Activated T-helper 1 cell treated with anti-CD3 and anti-CD28 coated beads, Interleukin-12 subunit alpha, Interleukin-12 subunit beta, Interleukin-2, Interleukin-4 antibody, amounts not matched to agents 30 ng/mL and 10 ng/mL and 1 ng/mL, durations not matched to agents 14 hours and 24 hours and 36 hours (primary cell): ENCODE measurements at places on chromosomes 7 and 10.

- DNase-seq = no peak
- no peaks in the 10 kb centered on the region for H3K27me3 ChIP-seq
- H3K4me1 ChIP-seq = no peaks in the 10 kb centered on the region
Measured at GRCh38 chr7:88437132-88437531, 130.4 kb upstream of the STEAP4 start.

- H3K36me3 ChIP-seq = peaks cover 17% of the 10 kb centered on the region
- H3K4me1 ChIP-seq = peaks cover 26% of the 10 kb centered on the region
- H3K27me3 ChIP-seq = no peaks in the 10 kb centered on the region
- H3K4me3 ChIP-seq = no peak overlapping the region
- no peak overlapping the region for H3K27ac ChIP-seq
- no peak for DNase-seq
Measured at GRCh38 chr10:118034791-118035261, 11.9 kb downstream of the RAB11FIP2 start.

DNA sequence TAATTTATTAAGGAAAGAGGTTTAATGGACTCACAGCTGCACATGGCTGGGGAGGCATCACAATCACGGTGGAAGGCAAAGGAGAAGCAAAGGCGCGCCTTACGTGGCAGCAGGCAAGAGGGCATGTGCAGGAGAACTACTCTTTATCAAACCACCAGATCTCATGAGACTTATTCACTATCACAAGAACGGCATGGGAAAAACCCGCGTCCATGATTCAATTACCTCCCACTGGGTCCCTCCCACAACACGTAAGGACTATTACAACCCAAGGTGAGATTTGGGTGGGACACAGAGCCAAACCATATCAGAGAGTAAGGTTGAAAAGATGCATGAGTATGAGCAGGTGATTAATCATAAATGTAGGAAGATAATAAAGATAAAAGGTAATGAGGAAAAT lies 3.2 kb upstream of the JCAD start:
- no peak for DNase-seq
- H3K36me3 ChIP-seq = no peaks in the 10 kb centered on the region
- H3K27me3 ChIP-seq = peaks cover 59% of the 10 kb centered on the region
- peaks cover 6% of the 10 kb centered on the region for H3K4me1 ChIP-seq
- H3K4me3 ChIP-seq = no peak overlapping the region

DNA sequence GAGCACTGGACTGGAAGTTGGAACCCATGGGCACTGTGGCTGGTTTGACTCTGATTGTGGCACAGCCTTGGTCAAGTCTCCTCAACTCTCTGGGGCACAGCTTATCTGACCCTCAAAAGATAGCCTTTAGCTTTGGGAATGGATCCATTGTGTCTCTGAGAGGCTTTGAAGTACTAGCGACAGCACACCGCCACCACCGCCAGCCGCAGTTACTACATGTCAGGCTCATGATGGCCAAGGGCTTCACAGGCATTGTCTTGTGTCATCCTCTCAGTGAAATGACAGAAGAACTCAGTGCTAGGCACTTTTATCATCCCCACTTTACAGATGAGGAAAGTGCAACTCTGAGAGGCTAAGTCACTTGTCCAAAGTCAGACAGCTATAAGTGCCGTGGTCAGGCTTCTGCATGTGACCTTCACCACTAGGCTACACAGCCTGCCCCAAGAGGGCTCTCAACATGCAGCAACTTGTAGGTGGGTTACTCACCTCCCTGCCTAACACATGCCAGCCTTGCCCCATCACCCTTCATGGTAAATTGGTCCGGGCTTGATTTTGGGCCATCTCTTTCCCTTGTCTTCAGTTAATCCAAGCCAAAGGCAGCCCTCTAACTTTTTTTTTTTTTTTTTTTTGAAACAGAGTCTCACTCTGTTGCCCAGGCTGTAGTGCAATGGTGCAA lies 44.1 kb downstream of the C10orf105 start:
- DNase-seq = no peak
- peaks cover 10% of the 10 kb centered on the region for H3K27me3 ChIP-seq
- no peaks in the 10 kb centered on the region for H3K4me1 ChIP-seq
- H3K4me3 ChIP-seq = no peak overlapping the region
- H3K36me3 ChIP-seq = no peaks in the 10 kb centered on the region

- peaks cover 2% of the 10 kb centered on the region for H3K36me3 ChIP-seq
- no peak for DNase-seq
- H3K27me3 ChIP-seq = peaks cover 19% of the 10 kb centered on the region
- no peak overlapping the region for H3K4me3 ChIP-seq
- H3K27ac ChIP-seq = no peak overlapping the region
Measured at GRCh38 chr7:157537056-157537455, 200.3 kb downstream of the DNAJB6 start.

GRCh38 chr7:118005026-118005425 lies 131.8 kb upstream of the CTTNBP2 start:
- no peak overlapping the region for H3K27ac ChIP-seq
- no peaks in the 10 kb centered on the region for H3K36me3 ChIP-seq
- no peak overlapping the region for H3K4me3 ChIP-seq
- no peak for DNase-seq

- H3K4me1 ChIP-seq = no peaks in the 10 kb centered on the region
- no peaks in the 10 kb centered on the region for H3K27me3 ChIP-seq
- H3K36me3 ChIP-seq = no peaks in the 10 kb centered on the region
- no peak for DNase-seq
- H3K4me3 ChIP-seq = no peak overlapping the region
Measured at GRCh38 chr10:109668154-109668665, 255.1 kb downstream of the XPNPEP1 start.

- peaks cover 17% of the 10 kb centered on the region for H3K36me3 ChIP-seq
- peak overlapping the region; percentile 67 for H3K27ac ChIP-seq
- no peaks in the 10 kb centered on the region for H3K27me3 ChIP-seq
- peak overlapping the region; percentile 19 for H3K4me3 ChIP-seq
- H3K4me1 ChIP-seq = peaks cover 32% of the 10 kb centered on the region
Measured at GRCh38 chr7:157477550-157478212, 140.9 kb downstream of the DNAJB6 start.

DNA sequence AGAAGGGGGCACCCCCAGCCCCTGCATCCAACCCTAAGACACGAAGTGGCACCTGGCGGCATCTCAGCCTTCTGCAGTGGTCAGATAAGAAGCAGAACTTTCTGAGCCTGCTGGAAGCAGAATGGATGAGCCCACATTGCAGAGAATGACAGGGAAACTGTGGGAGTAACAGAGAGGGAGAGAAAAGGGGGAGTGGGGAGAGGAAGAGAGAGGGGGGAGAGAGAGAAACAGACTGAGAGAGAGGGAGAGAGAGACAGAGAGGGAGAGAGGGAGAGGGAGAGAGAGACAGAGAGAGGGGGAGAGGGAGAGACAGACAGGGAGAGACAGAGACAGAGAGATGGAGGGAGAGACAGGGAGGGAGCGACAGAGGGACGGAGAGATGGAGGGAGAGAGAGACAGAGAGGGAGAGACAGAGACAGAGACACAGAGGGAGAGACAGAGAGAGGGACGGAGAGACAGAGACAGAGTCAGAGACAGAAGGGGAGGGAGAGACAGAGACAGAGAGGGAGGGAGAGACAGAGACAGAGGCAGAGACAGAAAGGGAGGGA lies 35.9 kb downstream of the MICALL2 start:
- DNase-seq = no peak
- no peak overlapping the region for H3K27ac ChIP-seq
- H3K36me3 ChIP-seq = no peaks in the 10 kb centered on the region
- no peak overlapping the region for H3K4me3 ChIP-seq
- H3K4me1 ChIP-seq = peaks cover 3% of the 10 kb centered on the region
- H3K27me3 ChIP-seq = peaks cover 14% of the 10 kb centered on the region

GRCh38 chr10:71771821-71772617 lies 1.3 kb downstream of the VSIR start:
- no peaks in the 10 kb centered on the region for H3K27me3 ChIP-seq
- peaks cover 21% of the 10 kb centered on the region for H3K36me3 ChIP-seq
- DNase-seq = no peak
- peak overlapping the region; percentile 84 for H3K4me3 ChIP-seq
- peak overlapping the region; percentile 90 for H3K27ac ChIP-seq
- H3K4me1 ChIP-seq = peaks cover 82% of the 10 kb centered on the region
